ENCODE measurements at places on chromosomes 11 and 22.

DNA sequence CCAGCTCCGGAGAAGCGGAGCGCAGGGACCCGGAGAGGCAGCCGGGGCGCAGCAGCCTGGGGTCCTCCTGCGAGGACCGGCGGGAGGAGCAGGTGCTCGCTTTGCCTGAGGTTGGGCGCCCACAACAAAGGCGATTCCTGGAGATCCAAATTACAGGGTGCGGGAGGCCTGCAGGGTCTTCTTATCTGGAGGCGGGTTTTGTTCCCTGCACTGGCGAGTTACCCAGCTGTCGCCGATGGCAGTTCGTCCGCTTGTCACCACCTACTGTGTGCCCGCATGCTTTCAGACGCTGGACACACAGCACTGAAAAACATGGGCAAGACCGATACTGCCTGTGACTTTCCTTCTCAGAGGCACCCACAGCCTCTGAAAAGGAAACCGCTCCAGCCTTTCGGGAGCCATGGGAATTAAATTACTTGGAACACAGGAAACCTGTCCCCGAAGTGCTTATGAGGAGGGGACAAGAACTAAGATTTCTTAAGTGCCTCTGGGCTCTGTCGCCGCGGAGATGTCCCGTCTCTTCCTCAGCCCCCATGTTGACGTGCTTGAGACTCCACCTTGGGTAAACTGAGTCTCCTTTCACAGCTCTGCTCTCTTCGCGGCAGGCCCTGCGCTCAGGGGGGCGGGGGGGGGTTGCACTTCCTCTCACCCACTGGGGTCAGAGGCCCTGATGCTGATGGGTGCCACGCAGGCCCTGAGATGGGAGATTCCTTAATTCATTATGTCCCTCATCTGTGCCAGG is 1.3 kb upstream of the ZFTA start:
- no peak for DNase-seq

GRCh38 chr11:65382804-65383368 is 440 bp upstream of the SLC25A45 start:
- no peak for DNase-seq

DNA sequence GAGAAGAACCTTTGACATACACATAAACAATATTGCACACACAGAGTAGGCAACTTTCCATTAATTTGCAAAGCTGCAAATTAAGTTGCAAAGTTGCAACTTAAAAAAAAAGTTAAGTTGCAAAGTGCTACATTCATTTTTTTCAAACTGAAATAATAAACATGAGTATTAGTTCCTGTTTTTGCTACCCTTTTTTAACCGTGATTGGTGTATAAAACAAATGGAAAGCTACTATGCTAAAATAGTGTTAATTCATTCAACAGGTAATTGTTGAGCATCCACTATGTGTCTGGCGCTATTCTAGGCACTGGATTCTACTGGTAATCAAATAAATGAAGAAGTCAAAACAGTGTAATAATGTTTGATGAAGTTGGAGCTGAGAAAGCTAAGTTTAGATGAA is 8.1 kb downstream of the ZFP91 start:
- DNase-seq = no peak

GRCh38 chr11:104306862-104307474 is 143.0 kb upstream of the PDGFD start:
- DNase-seq = no peak

GRCh38 chr11:109818290-109818689 is 274.9 kb upstream of the ZC3H12C start:
- no peak for DNase-seq

DNA sequence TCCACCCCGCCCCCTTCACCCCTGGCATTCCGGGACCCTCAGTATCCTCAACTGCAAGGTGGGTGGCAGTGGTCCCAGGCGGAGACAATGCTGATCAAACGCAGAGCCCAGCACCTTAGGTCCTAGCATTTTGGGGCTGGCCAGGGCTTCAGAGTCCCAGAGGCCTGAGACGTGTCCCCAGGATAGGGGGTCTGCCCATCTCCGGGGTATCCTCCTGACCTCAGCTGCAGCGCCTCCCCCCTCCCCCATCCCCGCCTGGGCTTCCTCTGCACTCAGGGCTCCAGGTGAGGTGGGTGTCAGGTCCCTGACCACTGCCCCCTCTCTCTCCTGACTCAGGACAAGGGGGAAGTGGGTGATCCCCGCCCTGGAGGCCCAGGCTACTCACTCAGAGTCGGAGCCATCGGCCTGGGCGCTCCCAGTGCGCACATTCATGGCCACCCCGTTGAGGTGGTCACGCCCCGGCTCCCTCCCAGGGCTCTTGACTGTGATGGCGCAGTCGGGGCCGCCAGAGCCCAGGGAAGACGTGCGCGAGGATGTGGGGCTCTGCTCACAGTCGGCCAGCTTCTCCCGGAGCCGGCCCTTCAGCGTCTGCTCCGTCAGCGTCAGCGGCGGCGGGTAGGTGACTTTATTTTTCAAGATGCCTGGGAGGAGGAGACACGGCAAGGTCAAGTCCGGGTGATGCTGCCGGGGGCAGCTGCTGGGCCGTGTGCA is 28.3 kb downstream of the TRMU start:
- DNase-seq = no peak

- DNase-seq = no peak
Observed at GRCh38 chr22:20569059-20570058, 61.9 kb downstream of the MED15 start.

DNA sequence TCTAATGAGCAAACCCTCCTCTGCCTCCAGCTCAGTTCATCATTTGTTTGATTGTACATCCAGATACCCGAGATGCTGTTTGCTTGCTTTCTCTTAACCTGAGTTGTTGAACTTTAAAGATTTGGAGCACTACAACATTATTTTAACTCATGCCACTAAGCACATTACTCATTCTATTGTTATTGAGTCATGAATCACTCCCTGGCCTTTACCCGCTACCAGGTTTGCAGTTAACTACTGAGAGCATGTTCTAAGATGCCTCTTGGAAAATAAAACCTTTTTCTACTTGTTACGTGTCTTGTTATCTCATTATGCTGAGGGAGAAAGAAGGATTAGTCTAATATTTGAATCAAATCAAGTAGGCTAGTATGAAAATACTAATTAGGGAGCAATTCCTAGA is 720.6 kb upstream of the ANO5 start:
- DNase-seq = no peak

- no peak for DNase-seq
Observed at GRCh38 chr11:110095554-110095953, 2.4 kb downstream of the ZC3H12C start.

DNA sequence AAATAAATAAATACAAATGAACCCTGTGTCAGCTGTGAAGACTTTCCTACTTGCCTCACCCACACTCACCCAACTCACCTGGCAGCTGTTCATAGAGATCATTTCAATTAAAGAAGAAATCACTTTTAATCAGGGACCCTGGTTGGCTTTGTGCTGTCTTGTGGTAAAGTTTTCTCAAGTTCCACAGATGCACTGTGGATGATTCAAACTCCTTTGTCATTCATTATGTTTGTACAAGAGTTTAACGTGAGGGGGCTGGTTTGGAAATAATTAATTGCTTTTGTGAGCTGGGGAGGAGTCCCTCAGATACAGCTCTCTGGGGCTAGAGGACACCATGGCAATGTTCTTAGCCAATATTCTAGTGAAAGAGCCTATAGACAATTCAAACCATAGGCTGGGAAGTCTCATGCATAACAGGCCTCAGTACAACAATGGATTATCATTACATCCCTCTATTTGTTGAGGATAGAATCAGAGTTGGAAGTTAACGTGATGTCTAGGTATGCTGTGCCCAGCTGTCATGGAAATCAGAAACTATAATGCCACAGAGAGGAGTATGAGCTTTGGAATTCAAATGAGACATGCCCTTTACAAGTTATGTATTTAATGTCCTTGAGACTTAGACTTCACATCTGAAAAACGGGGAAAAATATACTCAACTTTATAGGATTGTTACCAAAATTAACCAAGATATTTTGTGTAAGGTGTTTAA is 698.5 kb downstream of the KCNA4 start:
- DNase-seq = no peak
